Upper lobe of left lung (tissue), 6 donors: ENCODE measurements at places on chromosomes 1 and 21. TPM values are rescaled to one million over a fixed set of nuclear protein-coding genes. Genes with fewer than 3 reads are reported as not detected.

OR10J1 gene
- not detected for total RNA-seq

SYDE2 gene
- 23.0 TPM for total RNA-seq

SPRR1A gene
- total RNA-seq = not detected

GRCh38 chr1:93779540-93780165 is 98.0 kb upstream of the BCAR3 start:
- DNase-seq = no peak

- no peak for DNase-seq
Observed at GRCh38 chr1:88488237-88488636, 195.8 kb upstream of the PKN2 start.

- DNase-seq = no peak
Observed at GRCh38 chr1:87867626-87868025, 538.9 kb downstream of the LMO4 start.

- no peak for DNase-seq
Observed at GRCh38 chr1:208164609-208165008, 79.6 kb downstream of the PLXNA2 start.

DNA sequence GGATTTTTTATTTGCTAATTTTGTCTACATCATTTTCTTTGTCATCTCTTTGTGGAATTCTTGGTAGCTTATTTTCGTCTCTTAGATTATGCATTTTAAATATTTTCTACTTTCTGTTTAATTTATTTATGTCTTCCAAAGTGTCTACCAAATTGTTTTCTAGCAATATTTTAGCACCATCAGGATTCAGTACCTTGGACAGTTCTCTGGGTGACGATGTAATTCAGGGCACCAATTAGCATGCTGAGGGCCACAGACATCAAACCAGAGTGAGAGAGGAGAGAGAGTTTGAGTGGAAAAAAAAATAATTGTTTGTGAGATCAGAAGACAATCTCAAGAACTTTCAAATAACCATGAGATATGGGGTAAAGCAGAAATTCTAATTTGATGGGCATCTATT is 169.8 kb upstream of the CXADR start:
- DNase-seq = no peak

GRCh38 chr1:37034121-37035013 is at the start of gene GRIK3:
GRIK3 (minus strand) TSS chr1:37034515; CDS start chr1:37034108, 407 bp downstream.
- DNase-seq = no peak

- no peak for DNase-seq
Observed at GRCh38 chr1:194598098-194598497, 1411.7 kb upstream of the B3GALT2 start.

GRCh38 chr1:187985897-187986654 is 1157.3 kb downstream of the PLA2G4A start:
- no peak for DNase-seq
